Gastroesophageal sphincter (tissue), 4 donors: ENCODE measurements at places on chromosomes 3 and 15.

- ATAC-seq = no peak
Observed at GRCh38 chr15:73034221-73034620, 18.0 kb upstream of the NEO1 start.

GRCh38 chr3:66198437-66199088 lies 22.2 kb upstream of the SLC25A26 start:
- ATAC-seq = no peak

DNA sequence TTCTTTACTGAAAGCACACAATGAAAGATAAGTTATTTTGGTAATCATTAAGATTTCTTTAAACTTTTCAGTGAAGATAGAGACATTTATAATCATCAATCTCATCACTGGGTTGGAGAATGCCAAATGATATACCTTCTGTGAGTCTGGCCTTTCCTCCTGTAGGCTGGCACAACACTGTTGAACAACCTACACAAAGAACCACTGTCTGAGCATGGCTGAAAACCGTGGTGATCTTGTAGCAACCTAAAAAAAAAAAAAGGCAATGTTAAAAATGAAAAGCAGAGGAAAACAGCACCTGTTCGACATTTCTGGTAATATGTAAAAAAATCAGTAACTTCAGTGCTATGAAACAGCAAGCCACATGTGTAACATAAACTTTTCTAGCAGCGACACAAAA lies 1.8 kb downstream of the RPS27L start:
- ATAC-seq = no peak

- ATAC-seq = no peak
Observed at GRCh38 chr3:46272028-46272451, 29.8 kb downstream of the CCR3 start.

GRCh38 chr3:197874064-197874463 lies 75.9 kb upstream of the RPL35A start:
- no peak for ATAC-seq

GRCh38 chr3:32499585-32499984 lies 3.1 kb downstream of the CMTM6 start:
- ATAC-seq = no peak

GRCh38 chr15:25969886-25970285 lies 106.8 kb upstream of the ATP10A start:
- no peak for ATAC-seq

- ATAC-seq = peak; percentile 11
Observed at GRCh38 chr3:24495326-24495994, 810 bp upstream of the THRB start.

DNA sequence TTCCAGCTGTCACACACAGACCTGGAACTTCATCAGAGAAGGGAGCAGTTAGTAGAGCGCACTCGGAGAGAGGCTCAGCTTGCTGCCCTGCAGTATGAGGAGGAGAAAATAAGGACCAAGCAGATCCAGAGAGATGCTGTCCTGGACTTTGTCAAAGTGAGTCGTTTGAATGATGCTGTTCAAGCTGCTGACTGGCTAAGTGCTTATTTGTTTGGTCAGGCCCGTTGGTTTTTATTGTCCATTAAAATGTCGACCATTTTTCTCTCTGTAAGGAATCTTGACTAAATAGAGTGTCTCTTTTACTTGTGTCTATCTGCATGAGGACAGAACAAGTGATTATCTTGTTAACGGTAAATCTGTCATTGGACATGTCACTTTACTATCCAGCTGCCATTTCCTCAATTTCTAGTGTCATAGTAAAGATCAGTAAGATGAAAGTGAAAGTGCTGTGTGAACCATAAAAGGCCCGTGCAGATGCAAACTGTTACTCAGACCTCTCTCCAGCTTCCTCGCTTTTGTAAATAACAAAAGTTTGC lies 56.9 kb downstream of the LRCH3 start:
- ATAC-seq = no peak

DNA sequence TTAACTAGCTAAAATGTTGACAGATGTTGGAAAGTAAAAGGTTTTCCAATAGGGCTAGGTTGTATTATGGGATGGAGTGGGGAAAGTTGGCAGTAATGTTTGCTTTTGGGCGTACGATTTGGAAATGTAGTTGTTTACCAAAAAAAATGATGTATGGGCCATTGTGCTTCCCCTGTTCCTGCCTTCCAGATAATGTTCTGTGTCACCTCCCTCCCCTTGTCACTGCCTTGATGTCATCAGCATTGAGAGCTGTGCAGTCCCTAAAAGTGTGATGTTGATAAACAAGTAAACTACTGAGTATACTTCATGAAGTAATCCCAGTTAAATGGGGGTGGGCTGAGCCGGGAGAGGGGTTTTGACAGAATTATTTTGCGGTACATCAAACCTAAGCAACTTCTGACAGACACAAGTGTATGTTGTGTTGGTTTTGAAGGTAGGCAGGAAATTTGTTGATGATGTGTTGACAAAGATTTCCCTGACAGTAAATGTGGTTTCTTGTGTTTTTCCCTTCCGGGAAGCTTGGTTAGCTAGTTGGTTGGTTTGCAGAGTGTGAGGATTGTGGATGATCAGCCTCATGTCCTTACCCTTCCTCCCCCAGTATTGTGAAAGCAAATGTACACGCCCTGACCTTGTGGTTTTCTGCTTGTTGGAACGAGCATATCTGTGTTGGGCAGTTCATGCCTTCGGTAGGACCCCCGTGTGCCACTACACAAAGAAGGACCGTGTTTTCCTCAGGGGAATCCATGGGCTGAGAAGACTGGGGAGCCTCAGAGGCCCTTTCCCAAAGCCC lies 87.3 kb downstream of the PGPEP1L start:
- no peak for ATAC-seq

- no peak for ATAC-seq
Observed at GRCh38 chr3:108863799-108864135, 41.2 kb downstream of the TRAT1 start.

- no peak for ATAC-seq
Observed at GRCh38 chr15:49309889-49310288, 113.2 kb upstream of the FGF7 start.

- ATAC-seq = no peak
Observed at GRCh38 chr15:63338170-63338569, 43.5 kb downstream of the CA12 start.

- ATAC-seq = no peak
Observed at GRCh38 chr3:17352620-17353019, 389.8 kb downstream of the TBC1D5 start.

DNA sequence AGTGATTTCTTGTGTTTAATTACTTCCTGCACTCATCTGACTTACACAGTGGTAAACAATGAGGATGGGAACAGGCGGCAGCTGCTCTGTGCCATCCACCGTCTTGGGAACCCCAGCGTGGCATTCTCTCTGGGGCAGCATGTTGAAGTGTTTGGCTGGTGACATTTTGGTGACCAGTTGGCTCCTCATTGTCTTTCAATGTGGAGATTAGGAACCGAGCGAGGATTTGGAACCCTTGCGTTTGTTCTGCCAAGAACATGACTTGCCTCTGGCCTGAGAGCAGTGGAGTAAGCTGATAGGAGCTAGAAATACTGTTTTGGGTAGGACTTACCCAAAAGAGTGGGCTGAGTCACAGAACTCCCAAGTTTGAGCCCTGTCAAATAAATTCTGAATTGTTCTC lies 88.8 kb downstream of the IGF1R start:
- no peak for ATAC-seq

DNA sequence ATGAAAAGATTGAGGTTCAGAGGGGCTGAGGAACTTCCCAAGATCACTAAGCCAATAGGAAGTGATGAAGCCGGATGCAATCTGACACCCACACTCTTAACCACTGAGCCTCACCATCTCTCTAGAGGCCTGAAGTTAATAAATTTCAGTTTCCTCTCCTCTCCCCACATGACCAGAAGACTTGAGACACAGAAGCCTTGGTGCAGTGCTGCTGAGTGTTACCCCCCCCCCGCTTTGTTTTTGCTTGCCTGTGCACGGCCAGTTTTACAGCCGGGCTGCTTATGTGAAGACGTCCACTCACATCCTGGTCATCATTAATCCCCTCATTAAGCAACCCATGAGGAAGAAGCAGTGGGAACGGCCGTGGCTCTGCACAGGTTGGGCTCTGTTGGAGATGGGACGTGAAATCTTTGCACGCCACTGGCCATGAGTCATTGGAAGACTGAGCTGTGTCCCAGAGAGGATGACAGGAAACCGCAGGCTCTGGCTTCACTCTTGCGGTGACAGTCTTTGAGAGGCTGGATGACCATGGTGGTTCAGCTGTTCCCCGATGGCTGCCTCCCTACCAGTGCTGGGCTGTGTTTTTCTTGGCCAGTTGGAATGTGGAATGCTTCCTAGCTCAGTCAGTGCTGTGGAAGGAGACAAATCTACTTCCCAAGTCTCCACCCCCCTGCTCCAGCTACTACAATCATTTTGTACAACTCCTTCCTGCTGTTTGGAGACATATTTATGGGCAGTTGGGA lies 232.6 kb upstream of the LRTM1 start:
- ATAC-seq = no peak

DNA sequence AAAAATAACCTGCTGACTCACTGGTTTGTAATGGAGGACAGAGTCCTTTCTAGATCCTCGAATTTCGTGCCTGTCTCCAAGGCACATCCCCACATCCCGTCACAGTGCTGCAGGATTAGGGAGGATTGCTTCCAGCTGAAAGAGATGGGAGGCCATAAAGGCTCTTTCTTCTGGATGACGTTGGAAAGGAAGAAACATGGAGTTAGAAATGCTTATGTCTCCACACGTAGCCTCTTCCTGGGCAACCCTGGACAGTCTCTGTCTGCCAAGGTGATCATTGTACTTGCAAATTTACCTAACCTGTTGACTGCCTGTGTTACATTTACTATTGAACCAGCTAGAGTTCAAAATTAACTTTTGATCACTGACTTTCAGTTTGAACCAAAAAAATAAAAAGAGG lies 27.6 kb upstream of the VILL start:
- no peak for ATAC-seq

DNA sequence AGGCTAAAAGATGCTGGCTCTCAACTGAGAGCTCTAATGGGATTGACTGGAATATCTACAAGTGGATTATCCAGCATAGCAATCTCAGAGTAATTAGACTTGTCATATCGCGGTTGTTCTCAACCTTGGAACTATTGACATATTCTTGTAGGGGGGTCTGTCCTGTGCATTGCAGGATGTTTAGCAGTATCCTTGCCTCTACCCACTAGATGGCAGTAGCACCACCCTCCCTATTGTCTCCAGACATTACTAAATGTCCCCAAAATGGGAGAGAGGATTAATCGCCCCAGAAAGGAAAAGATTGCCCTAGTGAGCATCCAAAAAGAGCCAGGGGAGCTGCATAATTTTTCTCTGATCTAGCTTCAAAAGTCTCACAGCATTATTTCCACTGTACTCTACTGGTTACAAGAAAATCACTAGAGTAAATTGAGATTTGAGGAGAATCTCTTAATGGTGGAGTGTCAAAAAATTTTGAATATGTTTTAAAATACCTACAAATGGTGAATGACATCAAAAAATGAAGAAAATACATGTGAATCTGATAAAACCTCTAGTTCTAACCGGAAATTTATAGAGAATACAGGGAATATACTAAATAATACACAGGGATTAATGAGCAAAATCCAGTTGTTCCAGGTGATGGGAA lies 388.2 kb upstream of the AGTR1 start:
- no peak for ATAC-seq

GRCh38 chr3:15316998-15317435 lies 15.4 kb downstream of the SH3BP5 start:
- peak; percentile 53 for ATAC-seq

GRCh38 chr3:7166460-7166859 lies 305.5 kb downstream of the GRM7 start:
- ATAC-seq = peak; percentile 39

DNA sequence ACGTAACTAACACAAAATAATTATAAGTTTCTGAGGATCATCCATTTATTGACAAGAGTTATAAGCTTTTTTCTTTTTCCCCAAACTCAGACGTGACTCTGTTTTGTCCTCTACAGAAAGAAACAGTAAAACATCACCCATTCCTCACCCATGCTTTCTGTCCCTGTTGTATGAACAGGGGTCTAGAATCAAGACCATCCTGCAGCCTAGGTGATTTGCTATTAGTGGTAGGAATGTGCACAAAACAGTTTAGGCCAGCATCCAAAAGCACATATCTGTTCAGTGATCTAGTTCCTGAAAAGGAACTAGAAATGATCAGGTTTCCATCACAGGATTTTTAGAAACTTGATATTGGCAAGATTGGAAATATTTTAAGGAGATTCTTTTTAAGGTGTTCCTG lies 527.6 kb downstream of the SOX2 start:
- no peak for ATAC-seq

- ATAC-seq = peak; percentile 66
Observed at GRCh38 chr3:52019352-52020080, 23.8 kb upstream of the RPL29 start.

DNA sequence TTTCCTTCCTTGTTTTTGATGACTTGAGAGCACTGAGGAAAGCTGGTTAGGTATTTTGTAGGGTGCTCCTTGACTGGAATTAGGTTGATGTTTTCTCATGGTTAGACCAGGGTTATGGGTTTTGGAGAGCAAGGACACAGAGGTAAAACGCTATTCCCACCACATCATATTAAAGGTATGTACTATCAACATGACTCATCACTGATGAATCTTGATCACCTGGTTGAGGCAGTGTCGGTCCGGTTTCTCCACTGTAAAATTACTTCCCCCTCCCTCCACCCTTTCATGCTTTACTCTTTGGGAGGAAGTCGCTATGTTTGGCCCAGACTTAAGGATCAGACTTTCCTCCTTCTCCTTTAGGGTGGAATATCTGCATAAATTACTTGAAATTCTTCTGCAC lies 201.6 kb downstream of the EDEM1 start:
- no peak for ATAC-seq

DNA sequence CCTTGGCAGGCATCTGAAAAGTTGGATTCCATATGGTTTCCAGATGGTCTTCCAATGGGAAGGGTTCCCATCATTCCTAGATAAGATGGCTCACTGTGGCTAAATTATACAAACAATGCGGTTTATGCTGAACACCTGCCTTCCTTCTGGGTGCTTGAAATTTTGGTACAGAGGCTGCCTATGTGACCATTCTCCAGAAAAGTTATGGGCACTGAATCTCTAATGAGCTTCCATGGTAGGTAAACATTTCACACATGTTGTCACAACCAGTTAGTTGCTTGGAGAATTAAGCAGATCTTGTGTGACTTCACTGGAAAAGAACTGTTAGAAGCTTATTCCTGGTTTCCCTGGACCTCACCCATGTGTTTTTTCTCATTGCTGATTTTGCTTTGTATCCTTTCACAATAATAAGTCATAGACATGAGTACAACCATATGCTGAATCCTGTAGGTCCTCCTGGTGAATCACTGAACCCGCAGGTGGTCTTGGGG lies 30.1 kb downstream of the PLOD2 start:
- no peak for ATAC-seq

GRCh38 chr15:63892794-63893441 lies 59.2 kb upstream of the HERC1 start:
- no peak for ATAC-seq

- peak; percentile 78 for ATAC-seq
Observed at GRCh38 chr3:186365202-186365974, 3.4 kb upstream of the DGKG start.

GRCh38 chr3:62873451-62873760 lies 1.8 kb downstream of the CADPS start:
- ATAC-seq = no peak

- ATAC-seq = peak; percentile 61
Observed at GRCh38 chr15:62404194-62404985, 239.3 kb upstream of the C2CD4B start.
